SHP77 (cell line): ENCODE measurements at places on chromosomes 1 and 21.

DNA sequence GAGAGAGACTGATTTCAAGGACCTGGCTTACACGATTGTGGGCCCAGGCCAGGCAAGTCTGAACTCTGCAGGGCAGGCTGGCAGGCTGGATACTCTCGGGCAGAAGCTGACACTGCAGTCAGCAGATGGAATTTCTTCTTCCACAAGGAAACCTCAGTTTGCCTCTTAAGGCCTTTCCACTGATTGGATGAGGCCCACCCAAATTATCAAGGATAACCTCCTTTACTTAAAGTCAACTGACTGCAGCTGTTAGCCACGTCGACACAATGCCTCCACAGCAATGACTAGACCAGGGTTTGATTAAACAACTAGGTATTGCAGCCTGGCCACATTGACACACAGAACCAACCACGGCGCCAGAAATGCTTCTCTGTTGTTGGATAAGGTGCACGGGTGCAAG lies 130.5 kb downstream of the PSMG1 start:
- no peak for DNase-seq

GRCh38 chr1:211614615-211615014 lies 35.7 kb upstream of the SLC30A1 start:
- no peak for DNase-seq

GRCh38 chr1:63892632-63893395 lies 119.0 kb downstream of the ROR1 start:
- DNase-seq: peak; percentile 76

GRCh38 chr1:169892927-169893644 lies 610 bp downstream of the SCYL3 start:
- peak; percentile 4 for DNase-seq

DNA sequence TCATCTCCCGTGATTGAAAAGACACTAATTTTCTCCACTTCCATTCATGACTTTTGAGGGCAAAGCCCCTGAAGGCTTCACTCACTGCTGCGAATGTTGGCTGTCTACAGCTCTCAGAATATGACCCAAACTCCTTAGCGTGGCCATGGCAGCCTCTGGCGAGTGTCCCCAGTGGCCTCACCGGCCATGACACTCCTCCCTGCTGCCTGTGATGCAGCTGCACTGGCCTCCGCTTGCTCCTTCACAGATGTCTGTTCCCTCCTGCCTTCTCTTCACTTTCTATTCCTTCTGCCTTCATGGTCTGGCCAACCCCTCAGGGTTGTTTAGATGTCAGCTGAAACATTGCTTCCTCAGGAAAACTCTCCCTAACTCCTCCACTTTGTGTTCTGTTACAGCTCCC lies 30.8 kb upstream of the PTPRF start:
- DNase-seq: peak; percentile 6

- no peak for DNase-seq
Measured at GRCh38 chr1:64410217-64410616, 59.7 kb upstream of the CACHD1 start.

- DNase-seq: peak; percentile 25
Measured at GRCh38 chr1:67560580-67561255, 124.3 kb upstream of the GADD45A start.

DNA sequence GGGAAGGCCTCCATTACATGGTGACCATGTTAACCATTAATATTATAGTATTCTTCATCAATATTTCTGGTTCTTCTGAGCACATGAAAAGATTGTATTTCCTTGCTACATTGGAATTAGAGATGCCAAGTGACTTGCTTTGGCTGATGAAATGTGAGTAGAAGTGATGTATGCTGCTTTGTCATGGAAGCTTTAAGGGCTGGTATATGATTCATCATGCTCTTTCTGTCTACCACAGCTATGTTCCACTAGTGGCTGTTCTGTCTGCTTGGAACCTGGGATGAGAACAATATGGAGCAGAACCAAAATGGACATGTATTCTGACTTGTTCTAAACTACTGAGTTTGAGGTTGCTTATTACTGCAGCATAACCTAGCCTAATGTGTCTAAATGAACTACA lies 163.3 kb downstream of the TM2D1 start:
- no peak for DNase-seq

DNA sequence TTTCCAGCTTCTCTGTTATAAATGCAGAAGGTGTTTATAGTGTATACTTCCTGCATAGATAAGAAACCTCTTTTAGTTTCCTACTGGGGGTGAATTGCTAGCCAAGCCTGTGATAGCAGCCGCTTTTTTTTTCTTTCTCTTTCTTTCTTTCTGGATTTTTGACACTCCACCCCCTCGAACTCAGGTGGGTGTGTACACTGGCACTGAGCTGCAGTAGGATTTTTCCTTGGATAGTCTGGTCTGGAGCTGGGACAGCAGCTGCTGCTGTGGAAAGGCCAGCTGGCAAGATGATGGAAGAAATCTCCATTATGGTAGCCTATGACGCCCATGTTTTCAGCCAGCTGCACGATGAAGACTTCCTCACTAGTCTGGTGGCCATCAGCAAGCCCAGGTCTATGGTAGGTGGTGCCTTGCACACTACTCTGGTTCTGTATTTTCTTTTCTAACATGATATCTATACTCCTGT lies 122.5 kb upstream of the CACYBP start:
- peak; percentile 71 for DNase-seq
